ENCODE measurements at places on chromosomes 1 and 21. TPM values are rescaled to one million over a fixed set of nuclear protein-coding genes. Genes with fewer than 3 reads are reported as not detected.

- H3K4me3 ChIP-seq, result no peak overlapping the region
- no peaks in the 10 kb centered on the region for H3K27me3 ChIP-seq
- peaks cover 8% of the 10 kb centered on the region for H3K36me3 ChIP-seq
Measured at GRCh38 chr1:119075614-119076013, 64.8 kb downstream of the WARS2 start.

GRCh38 chr1:224141693-224142092, 27.8 kb downstream of the FBXO28 start:
- peaks cover 3% of the 10 kb centered on the region for H3K36me3 ChIP-seq
- DNase-seq, result no peak
- no peaks in the 10 kb centered on the region for H3K27me3 ChIP-seq
- H3K27ac ChIP-seq, result no peak overlapping the region
- H3K4me3 ChIP-seq, result no peak overlapping the region
- no peaks in the 10 kb centered on the region for H3K4me1 ChIP-seq

- no peaks in the 10 kb centered on the region for H3K4me1 ChIP-seq
- DNase-seq, result no peak
- H3K27ac ChIP-seq, result no peak overlapping the region
- no peaks in the 10 kb centered on the region for H3K36me3 ChIP-seq
- peaks cover 47% of the 10 kb centered on the region for H3K27me3 ChIP-seq
- H3K4me3 ChIP-seq, result no peak overlapping the region
Measured at GRCh38 chr1:65799601-65800000, 6.9 kb downstream of the PDE4B start.

- no peaks in the 10 kb centered on the region for H3K27me3 ChIP-seq
- H3K4me1 ChIP-seq, result peaks cover 79% of the 10 kb centered on the region
- H3K27ac ChIP-seq, result peak overlapping the region; percentile 41
- H3K4me3 ChIP-seq, result no peak overlapping the region
- DNase-seq, result no peak
Measured at GRCh38 chr1:90922996-90923395, 98.8 kb downstream of the ZNF644 start.

The TNFSF18 gene
- total RNA-seq, result not detected

Measured in activated T-cell treated with anti-CD3 and anti-CD28 coated beads, Interleukin-2, amount 50 U/mL, for 72 hours (primary cell).